ENCODE measurements at places on chromosomes 3 and 15.

DNA sequence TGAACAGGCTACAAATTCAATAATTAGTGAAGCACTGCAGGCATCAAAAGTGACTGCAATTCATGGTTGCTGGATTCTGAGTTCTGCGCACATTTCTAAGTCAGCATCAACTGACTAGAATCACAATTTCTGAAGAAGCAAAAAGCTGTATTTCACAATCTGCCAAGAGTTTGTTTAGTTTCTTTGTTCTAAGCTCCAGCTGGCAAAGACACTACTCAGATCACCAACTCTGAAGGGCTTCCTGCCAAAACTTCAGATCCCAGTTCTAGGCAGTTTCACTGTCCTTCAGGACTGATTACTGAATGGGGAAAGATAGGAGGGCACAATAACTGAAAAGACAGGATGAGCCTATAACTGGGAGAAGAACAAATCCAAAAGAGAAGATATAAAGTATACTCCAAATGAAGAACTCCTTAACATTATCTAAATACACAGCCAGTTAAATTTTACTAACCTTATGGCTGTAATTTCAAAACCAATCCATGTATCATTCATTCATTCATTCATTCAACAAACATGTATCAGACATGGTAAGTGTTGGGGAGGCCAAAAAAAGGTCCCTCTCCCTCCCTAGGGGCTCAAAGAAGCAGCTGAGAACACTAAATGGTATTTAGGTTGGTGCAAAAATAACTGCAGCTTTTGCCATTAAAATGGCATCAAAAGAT is 17.1 kb downstream of the TJP1 start:
- no peak for DNase-seq

DNA sequence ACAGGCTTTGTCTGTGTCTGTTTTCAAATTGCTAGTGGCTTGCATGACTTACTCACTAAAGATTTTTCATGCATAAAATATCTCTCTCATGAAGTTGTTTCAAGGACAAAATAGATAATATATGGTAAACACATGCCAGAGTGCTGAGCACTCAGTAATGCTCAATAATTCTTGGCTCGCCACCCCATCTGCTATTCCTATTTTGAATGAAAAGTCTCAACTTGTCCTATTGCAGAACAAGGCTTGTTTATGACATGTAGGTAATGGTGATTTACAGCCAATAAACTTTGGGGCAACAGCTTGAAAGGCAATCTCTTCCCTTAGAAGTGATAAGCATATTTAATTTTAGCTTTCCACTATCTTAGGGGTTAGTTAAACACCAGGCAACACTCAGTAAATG is 789.0 kb upstream of the ROBO1 start:
- no peak for DNase-seq

- no peak for DNase-seq
These were observed 121.5 kb upstream of the LRRFIP2 start for GRCh38 chr3:37295925-37296324.

GRCh38 chr15:48619446-48619845 is 26.1 kb downstream of the FBN1 start:
- DNase-seq = no peak

GRCh38 chr3:70943886-70944285 is 631.4 kb upstream of the MDFIC2 start:
- DNase-seq = no peak

- DNase-seq = no peak
These were observed 5.9 kb downstream of the MESP2 start for GRCh38 chr15:89781891-89782618.

DNA sequence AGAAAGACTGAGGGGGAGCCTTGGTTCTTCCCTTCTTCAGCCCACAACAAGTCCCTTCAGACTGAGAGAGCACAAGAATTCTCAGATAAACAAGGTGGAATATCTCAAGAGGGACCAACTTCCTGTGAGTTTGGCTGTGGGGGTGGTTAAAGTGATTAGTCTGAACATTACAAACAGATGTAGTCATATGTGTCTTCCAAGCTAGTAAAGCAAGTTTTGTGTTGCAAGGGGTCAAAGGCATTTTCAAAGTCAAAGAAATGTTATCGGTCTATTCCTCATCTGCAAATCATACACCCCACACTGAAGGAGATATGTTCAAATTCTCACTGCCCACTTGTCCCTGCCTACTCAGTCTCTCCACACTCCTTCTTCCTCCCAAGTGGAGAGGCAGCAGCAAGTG is 242.5 kb downstream of the FAM43A start:
- no peak for DNase-seq

DNA sequence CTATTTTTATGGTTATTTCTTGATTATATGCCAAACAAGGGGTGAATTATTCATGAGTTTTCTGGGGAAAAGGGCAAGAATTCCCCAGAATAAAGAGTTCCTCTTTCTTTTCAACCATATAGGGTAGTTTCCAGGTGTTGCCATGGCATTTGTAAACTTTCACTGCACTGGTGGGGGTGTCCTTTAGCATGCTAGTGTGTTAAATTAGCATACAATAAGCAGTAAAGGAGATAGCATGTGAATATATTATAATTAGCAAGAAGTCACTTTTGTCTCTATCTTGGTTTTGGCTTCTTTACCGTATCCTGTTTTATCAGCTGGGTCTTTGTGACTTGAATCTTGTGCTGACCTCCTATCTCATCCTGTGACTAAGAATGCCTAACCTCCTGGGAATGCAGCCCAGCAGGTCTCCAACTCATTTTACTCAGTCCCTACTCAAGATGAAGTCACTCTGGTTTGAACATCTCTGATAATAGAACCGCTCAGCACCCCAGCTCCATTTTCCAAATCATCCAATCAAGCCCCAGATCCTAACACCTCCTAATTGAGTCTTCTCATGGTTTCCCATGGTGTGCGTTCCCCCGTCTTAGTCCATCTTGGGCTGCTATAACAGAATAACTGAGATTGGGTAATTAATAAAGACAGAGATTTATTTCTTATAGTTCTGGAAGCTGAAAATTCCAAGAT is 3.4 kb upstream of the SELENOT start:
- DNase-seq = no peak

Measured in stimulated activated CD4-positive, alpha-beta T cell treated with anti-CD3 and anti-CD28 coated beads, Interleukin-12 subunit alpha, Interleukin-12 subunit beta, amount 100 ng/mL, for 4 hours (primary cell).